ENCODE measurements at places on chromosomes 7 and 10.
A peak's percentile ranks its signal among the peaks of the same experiment; 100 is the strongest.

GRCh38 chr10:26890956-26891355 is 30.2 kb upstream of the ABI1 start:
- peak; percentile 34 for DNase-seq

DNA sequence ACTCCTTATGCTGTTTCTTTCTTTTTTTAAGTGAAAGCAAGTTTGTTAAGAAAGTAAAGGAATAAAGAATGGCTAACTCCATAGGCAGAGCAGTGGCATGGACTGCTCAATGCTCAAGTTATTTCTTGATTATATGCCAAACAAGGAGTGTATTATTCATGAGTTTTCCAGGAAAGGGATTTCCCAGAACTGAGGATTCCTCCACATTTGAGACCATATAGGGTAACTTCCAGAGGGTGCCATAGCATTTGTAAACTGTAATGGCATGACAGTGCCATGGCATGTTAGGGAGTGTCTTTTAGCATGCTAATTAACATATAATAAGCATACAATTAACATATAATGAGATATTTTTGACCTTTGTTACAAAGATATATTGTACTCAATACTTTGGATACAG is 1034.5 kb upstream of the PHF14 start:
- DNase-seq, result no peak

DNA sequence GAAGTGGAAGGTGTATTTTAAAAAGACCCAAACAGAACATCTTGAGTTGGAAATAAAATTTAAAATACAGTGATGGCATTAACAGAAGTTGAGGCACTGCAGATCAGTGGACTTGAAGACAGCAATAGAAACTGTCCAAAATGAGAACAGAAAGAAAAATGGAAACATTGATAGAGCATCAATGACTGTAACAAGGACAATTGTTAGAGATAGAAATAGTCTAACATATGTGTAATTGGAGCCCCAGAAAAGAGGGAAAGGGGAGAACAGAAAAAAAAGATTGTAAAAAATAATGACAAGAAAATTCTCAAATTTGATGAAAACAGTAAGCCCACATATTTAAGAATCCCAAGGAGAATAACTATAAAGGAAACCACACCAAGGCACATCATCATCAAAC is 29.4 kb downstream of the VKORC1L1 start:
- no peak for DNase-seq

GRCh38 chr10:51523440-51523839 is 176.0 kb downstream of the CSTF2T start:
- DNase-seq, result no peak

DNA sequence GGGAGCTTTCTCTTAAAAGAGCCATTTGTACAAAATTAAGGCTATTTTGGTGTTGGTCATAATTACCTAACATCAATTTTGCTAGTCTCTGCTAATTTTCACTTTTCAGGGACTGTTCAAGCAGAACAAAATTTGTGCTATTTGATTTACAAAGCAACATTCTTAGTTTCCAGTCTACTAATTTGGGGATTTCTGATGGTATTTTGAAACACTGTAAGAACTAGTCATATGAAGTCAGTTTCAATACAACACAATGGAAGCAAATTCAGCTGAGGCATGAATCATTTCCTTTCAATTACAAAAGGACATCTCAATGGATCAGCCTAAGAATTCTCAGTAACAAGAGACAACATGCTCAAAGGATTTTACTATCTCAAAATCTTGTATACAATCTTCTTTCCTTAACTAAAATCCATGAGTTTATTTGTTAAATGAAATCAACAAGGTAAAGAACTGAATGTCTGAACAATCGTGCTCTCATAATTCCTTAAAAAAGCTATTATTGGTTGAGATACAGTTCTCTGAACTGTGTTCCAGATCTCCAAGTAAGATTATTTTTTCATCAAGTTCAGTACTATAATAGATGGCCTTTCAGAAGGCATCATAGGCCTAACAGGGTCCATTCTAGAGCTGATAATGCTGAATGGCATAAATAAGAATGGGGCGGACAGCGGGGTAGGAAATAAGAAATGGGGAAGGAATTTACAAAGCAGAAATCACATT is 144.6 kb downstream of the NRCAM start:
- no peak for DNase-seq

DNA sequence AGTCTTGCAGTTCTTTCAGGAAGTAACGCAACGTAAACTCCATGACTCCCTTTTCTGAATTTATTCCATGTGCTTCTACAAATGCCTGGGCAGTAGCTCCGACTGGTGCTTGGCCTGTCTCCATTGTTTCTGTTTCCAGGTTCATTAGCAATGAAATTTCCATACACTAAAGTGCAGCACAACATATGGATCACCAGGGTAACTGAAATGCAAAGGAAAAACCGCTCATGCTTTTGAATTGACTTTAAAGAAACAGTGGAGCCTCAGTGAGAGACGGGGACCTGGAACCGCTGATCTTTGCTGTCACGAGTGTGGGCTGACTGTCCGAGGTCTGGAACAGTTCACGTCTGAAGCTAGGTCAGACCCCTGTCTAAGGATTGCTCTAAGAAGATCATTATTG is 126.5 kb upstream of the IGFBP3 start:
- no peak for DNase-seq

DNA sequence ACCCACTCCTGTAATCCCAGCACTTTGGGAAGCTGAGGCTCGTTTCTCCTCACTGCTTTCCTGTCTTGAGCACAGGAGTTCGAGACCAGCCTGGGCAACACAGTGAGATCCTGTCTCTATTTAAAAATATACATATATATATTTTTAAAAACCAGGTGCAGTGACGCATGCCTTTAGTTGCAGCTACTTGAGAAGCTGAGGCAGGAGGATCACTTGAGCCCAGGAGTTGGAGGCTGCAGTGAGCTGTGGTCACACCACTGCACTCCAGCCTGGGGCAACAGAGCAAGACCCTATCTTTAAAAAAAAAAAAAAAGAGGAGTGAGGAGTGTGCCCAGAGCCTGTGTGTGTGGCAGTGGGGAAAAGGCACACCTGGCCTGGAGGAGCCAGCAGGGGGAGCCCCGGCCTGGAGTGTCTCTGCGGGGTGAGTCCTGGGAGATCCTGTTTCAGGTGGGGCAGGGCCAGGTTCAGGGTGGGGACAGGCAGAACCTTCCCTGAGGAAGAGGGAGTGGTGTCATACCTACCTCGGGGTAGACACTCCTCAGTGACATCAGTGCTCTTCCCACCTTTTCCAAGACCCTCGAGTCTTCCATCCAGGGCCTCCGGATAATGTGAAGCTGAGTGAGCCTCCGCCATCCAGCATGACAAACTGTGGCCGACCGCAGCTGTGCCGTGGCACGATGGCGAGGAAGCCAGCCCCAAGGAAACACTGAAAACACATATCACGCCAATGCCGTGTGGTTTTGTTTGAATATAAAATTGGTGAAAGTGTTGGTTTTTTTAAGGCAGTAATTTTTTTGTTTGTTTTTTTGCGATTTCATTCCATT is 9.0 kb upstream of the ARPC1B start:
- DNase-seq, result no peak

DNA sequence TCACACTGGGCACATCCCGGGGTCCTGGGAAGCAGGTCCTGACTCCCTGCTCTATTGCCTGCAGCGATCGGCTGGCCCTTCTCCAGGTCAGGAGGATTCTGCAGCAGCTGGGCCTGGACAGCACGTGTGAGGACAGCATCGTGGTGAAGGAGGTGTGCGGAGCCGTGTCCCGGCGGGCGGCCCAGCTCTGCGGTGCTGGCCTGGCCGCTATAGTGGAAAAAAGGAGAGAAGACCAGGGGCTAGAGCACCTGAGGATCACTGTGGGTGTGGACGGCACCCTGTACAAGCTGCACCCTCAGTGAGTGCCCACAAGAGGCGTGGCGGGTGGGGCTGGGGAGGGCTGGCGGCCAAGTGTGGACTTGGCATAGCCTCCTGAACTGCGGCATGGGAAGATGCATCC is 12.8 kb upstream of the HK1 start:
- no peak for DNase-seq

GRCh38 chr10:34305189-34305588 is 509.9 kb downstream of the PARD3 start:
- no peak for DNase-seq

GRCh38 chr7:127619681-127620405 is 1.9 kb upstream of the PAX4 start:
- no peak for DNase-seq

Measured in glomerular endothelial cell (primary cell).